ENCODE measurements at places on chromosomes 7 and 10. TPM values are rescaled to one million over a fixed set of nuclear protein-coding genes. Genes with fewer than 3 reads are reported as not detected.

- DNase-seq: no peak
Observed at GRCh38 chr10:28276384-28276783, 26.5 kb downstream of the MPP7 start.

GRCh38 chr10:130484468-130485180, 348.4 kb downstream of the GLRX3 start:
- DNase-seq: no peak

DNA sequence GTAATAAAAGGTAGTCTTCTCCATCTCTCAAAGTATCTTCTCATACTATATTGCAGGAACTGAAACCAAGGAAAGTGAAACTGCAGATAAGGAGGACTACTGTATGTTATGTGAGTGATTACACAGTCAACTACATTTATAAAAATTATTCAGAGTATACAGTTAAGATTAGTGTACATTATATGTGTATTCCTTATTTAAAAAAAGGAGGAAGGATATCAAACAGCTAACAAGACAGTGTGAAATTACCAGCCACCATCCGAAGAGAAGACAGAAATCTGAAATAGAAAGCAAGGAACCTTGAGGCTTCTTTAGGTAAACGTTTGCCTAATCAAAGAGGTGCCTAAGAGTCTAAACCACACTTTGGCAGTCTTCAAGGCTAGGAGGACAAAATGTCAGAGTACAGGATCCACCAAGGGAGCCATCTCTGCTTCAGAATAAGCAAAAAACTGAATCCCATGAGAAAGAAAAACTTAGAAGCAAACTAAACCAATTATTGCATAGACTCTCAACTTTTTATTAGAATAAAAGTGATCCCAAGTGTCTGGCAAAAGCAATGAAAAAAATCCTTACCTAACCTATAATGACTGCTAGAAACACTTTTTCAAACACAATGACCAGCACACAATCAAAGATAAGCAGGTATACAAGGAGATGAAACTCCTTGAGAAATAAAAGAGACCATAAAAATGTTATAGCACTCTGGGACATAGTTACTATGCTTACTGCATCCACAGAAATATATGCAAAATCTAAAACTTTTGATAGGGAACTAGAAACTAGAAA, 6.4 kb downstream of the USP6NL start:
- no peak for DNase-seq

ADIRF gene
- total RNA-seq: 191 TPM

CYP17A1 gene
- total RNA-seq: not detected

Data from transverse colon (tissue), 4 donors.